Progenitor cell of endocrine pancreas (in vitro differentiated cells): ENCODE measurements at places on chromosomes 3 and 15.

DNA sequence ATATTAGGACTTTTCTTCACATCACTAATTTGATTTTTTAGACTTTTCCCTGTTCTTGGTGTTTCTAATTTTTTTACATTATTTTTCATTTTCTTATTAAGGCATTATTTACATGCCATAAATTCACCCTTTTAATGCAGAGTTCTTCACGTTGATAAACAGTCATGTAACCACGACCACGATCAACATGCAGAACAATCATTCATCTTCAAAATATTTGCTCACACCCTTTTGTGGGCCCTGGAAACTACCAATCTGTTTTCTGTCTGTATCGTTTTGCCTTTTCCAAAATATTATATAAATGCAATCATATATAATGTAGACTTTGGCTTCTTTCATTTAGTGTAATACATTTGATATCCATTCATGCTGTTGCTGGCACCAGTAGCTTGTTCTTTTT lies 48.7 kb downstream of the ARRDC4 start:
- peaks cover 8% of the 10 kb centered on the region for H3K4me1 ChIP-seq
- no peak for DNase-seq
- H3K4me3 ChIP-seq: no peak overlapping the region
- no peaks in the 10 kb centered on the region for H3K27me3 ChIP-seq
- no peak overlapping the region for H3K27ac ChIP-seq

GRCh38 chr15:83300826-83301225 lies 16.4 kb upstream of the BNC1 start:
- no peaks in the 10 kb centered on the region for H3K36me3 ChIP-seq
- H3K27me3 ChIP-seq: no peaks in the 10 kb centered on the region
- H3K4me1 ChIP-seq: peaks cover 17% of the 10 kb centered on the region
- DNase-seq: no peak
- no peak overlapping the region for H3K4me3 ChIP-seq

DNA sequence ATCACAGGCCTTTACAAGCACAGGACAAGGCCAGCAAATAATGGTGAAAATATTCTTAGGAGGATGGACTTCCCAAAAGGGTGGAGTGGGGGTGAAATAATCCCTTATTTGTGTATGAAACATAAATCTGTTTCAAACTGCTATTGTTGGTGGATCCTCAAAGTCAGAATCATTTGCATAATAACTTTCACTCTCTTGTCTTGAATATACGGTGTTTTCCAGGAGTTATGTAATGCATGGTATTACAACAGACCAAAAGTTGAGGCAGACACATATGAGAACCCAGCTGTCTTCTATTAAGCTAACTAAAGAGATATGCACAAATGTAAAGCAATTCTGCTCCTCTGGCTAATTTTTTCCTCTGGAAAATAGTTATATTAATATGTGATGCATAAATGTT lies 57.7 kb downstream of the PRTG start:
- H3K27ac ChIP-seq: no peak overlapping the region
- H3K4me3 ChIP-seq: no peak overlapping the region
- H3K27me3 ChIP-seq: no peaks in the 10 kb centered on the region

- H3K27me3 ChIP-seq: no peaks in the 10 kb centered on the region
- no peak for DNase-seq
- H3K4me1 ChIP-seq: peaks cover 9% of the 10 kb centered on the region
- no peaks in the 10 kb centered on the region for H3K36me3 ChIP-seq
- H3K27ac ChIP-seq: no peak overlapping the region
These were observed 134.6 kb upstream of the KBTBD8 start for GRCh38 chr3:66863205-66864111.

DNA sequence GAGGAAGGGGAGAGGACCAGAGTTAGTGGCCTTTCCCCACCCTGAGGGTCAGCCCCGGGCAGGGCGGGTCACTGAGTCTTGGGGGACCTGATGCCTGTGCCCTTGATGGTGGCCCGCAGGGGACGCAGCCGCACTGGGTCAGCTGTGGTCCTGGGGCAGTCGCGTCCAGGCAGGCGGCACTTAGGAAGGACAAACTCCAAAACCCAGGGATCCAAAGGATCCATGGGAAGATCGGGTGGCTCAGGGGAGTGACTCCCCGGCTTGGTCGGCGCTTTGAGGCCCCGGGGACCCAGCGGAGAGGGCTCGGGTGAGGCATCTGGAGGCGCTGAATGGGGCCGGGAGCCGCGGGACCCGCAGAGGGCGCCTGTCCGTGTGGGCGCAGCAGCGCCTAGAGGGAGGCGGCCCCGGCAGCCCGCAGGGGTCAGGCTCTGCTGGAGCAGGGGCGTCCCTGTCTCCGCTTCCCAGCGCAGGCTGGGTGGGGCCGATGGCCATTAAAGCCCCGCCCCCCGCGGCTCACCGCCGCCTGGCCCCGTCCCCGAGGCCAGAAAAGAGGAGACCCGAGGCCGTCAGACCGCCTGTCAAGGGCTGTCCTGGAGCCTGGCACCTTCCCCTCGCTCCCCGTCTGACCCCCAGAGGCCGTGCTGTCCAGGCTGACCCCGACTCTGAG lies 17.5 kb downstream of the CIDEC start:
- H3K27ac ChIP-seq: no peak overlapping the region
- H3K4me3 ChIP-seq: peak overlapping the region; percentile 63
- peaks cover 11% of the 10 kb centered on the region for H3K27me3 ChIP-seq
- H3K4me1 ChIP-seq: no peaks in the 10 kb centered on the region

DNA sequence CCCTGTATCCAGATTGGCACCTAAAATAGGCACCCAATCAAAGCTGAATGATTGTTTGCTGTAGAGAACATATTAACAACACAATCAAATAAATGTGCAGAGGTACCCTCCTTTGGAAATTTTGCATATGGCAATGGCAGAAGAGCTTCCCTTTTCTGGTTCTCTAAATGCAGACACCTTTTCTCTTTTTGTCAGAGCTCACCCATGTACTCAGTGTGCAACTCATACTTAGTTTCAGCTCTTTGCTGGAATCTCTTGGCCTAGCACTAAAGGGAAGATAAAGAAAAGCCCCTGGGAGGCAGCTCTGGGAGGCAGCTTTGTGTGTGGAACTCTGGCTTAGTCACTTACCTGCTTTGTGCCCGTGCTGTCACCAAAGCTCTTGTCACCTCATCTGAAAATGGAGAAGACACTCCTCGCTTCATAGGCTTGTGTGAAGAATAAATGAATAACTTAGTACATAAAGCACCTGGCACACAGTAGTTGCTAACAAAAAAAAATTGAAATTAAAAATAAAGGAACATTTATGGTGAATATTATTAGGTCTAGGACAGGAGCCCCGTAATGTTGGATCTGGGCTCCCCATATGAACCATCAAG lies 28.8 kb downstream of the ST6GAL1 start:
- H3K36me3 ChIP-seq: peaks cover 10% of the 10 kb centered on the region
- H3K4me1 ChIP-seq: peaks cover 24% of the 10 kb centered on the region
- peak overlapping the region; percentile 31 for H3K27ac ChIP-seq
- no peak for DNase-seq

GRCh38 chr3:108013141-108014055 lies 77.4 kb downstream of the CD47 start:
- peaks cover 16% of the 10 kb centered on the region for H3K27me3 ChIP-seq
- no peak overlapping the region for H3K4me3 ChIP-seq
- H3K4me1 ChIP-seq: peaks cover 29% of the 10 kb centered on the region
- peak overlapping the region; percentile 81 for H3K27ac ChIP-seq
- DNase-seq: no peak

DNA sequence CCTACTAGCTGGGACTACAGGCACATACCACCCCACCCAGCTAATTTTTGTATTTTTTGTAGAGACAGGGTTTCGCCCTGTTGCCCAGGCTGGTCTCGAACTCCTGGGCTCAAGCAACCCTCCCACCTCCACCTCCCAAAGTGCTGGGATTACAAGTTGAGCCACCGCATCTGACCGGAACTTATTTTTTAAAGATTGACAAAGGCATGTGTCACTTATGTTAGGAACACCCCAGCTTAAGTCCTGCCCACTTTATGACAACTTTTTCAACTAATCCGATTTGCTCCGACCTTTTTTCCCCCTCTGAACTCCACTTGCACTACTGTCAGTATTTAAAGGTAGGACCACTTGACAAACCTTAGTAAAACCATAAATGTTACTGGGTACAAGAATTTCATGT lies 211.6 kb upstream of the NR2E3 start:
- no peak overlapping the region for H3K4me3 ChIP-seq
- H3K27me3 ChIP-seq: peaks cover 3% of the 10 kb centered on the region
- no peaks in the 10 kb centered on the region for H3K36me3 ChIP-seq
- H3K27ac ChIP-seq: no peak overlapping the region
- DNase-seq: no peak
- peaks cover 11% of the 10 kb centered on the region for H3K4me1 ChIP-seq

DNA sequence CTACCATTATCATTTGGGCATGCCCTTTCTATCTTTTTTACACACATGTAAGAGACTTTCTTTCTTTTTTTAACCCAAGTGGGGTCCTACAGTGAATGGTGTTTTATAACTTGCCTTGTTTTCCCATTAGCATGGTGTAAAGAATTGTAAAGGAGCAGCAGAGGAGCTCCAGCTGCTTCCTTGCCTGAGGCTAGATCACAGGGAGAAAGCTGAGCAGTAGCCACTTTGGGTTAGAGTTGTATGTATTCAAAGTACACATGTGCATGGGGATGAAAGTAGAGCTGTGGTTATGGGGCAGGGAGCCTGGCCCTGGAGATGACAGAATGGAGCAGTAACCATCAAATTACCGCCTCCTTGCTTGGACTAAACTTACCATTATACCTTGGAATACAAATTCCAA lies 231.1 kb upstream of the PDZRN3 start:
- DNase-seq: no peak
- no peak overlapping the region for H3K27ac ChIP-seq
- H3K36me3 ChIP-seq: no peaks in the 10 kb centered on the region

DNA sequence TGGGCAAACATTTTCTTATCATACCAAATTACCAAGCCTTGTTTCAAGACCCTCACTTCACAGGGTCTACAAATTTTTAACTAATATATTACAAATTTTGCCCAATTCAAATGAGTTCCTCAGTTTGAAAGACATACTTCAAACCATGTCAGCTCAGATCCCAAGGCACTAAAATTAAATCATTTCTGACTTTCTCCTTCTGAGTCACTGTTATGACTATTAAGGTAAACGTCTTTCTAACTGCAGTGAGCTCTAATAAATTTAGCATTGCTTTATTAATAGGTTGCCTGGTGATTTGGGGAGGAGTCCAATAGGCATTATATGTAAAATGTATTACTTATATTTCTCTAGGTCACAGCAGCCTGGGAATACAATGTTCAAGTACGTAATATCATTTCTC lies 158.2 kb upstream of the ARHGEF26 start:
- H3K4me3 ChIP-seq: no peak overlapping the region
- no peaks in the 10 kb centered on the region for H3K36me3 ChIP-seq
- no peaks in the 10 kb centered on the region for H3K27me3 ChIP-seq
- peak overlapping the region; percentile 36 for H3K27ac ChIP-seq

DNA sequence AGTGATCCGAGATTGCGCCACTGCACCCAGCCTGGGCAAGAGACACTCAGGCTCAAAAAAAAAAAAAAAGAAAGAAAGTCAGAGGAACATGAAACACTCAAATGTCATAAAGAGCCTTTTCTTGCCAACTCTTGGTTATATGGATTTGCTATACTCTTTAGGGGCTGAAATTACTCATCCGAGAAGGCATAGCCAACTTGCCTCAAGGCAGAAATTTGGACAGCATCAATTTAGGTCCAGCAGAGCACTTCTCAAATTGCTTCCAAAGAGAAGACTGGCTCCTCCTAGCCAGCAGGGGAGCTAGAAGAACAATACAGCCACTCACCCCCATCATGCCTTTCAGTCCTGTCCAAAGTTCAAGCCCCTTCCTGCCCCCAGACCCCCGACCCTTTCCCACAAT lies 43.8 kb downstream of the OSBPL10 start:
- H3K27ac ChIP-seq: no peak overlapping the region
- no peak for DNase-seq
- H3K4me1 ChIP-seq: peaks cover 10% of the 10 kb centered on the region
- H3K36me3 ChIP-seq: no peaks in the 10 kb centered on the region
- H3K27me3 ChIP-seq: no peaks in the 10 kb centered on the region
- no peak overlapping the region for H3K4me3 ChIP-seq

DNA sequence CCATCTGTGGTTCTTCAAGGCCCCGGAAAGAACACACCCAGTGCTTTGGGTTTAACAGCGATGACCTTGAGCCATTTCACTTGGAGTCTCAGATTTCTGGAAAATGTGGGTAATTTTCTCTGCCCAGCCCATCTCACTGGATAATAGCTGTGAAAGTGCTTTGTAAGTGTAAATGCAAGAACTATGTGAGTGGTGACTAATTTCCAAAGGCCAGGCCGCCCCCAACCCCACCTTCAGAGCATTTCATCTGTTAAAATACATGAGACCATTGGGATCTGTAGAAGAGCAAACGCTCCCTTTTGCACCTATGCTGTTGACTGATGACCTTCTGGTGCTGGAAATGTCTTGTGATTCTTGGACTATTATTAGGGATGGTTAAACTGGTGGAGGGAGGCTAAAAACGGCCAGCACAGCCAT lies 196.8 kb upstream of the LPP start:
- H3K36me3 ChIP-seq: no peaks in the 10 kb centered on the region
- peaks cover 12% of the 10 kb centered on the region for H3K27me3 ChIP-seq
- H3K4me3 ChIP-seq: no peak overlapping the region
- H3K27ac ChIP-seq: no peak overlapping the region

DNA sequence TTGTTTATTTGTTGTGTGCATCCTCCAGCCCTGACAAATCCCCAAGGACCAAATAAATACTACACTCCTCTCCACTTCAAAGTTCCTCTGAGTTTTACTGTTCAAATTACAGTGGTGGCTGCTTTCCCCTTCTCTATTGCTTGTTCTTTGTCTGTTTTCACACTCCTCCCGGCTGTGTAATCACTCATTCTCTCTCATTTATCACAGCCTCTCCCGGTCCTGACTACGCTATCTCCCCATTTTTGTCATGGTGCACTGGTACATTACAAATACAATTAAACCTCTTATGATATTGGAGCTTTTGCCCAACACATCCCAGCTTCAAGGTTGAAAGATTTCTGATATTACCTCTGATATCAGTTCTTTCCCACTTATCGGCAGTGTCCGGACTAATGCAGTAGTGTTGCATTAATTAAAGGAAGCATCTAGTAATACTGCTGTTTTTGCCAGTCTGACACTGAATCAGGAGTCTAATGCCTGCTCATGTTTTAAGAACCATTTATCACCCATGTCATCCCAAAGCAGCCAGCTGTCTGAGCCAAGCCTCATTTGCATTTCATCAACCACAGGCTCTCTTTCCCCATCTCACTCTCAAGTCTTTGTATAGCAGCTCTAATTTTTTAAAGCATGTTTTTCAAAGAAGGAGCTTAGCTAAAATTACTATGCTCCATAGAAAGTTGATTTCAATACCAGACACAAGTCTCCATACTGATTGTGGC lies 740.5 kb downstream of the ROBO2 start:
- H3K27ac ChIP-seq: no peak overlapping the region
- H3K4me3 ChIP-seq: no peak overlapping the region
- H3K36me3 ChIP-seq: no peaks in the 10 kb centered on the region
- no peaks in the 10 kb centered on the region for H3K27me3 ChIP-seq
- peaks cover 3% of the 10 kb centered on the region for H3K4me1 ChIP-seq
- DNase-seq: no peak

DNA sequence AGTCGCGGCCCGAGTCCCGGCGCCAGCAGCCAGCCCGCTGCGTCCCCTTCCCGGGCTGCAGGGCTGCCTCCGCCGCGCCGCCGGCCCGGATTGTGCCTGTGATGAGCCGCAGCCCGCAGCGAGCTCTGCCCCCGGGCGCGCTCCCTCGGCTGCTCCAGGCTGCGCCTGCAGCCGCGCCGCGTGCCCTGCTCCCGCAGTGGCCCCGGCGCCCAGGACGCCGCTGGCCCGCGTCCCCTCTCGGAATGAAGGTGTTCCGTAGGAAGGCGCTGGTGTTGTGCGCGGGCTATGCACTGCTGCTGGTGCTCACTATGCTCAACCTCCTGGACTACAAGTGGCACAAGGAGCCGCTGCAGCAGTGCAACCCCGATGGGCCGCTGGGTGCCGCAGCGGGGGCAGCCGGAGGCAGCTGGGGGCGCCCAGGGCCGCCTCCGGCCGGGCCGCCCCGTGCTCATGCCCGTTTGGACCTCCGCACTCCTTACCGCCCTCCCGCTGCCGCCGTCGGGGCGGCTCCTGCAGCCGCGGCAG lies 1.2 kb downstream of the CHST2 start:
- H3K27me3 ChIP-seq: peaks cover 35% of the 10 kb centered on the region
- DNase-seq: peak; percentile 28
- H3K4me1 ChIP-seq: peaks cover 22% of the 10 kb centered on the region
